Inflammatory macrophage treated with lipopolysaccharide for 1 hour (primary cell): ENCODE measurements at places on chromosomes 6 and 20.
A peak's percentile ranks its signal among the peaks of the same experiment; 100 is the strongest.

GRCh38 chr6:106988664-106989063 is 14.1 kb upstream of the CD24 start:
- no peak for DNase-seq

DNA sequence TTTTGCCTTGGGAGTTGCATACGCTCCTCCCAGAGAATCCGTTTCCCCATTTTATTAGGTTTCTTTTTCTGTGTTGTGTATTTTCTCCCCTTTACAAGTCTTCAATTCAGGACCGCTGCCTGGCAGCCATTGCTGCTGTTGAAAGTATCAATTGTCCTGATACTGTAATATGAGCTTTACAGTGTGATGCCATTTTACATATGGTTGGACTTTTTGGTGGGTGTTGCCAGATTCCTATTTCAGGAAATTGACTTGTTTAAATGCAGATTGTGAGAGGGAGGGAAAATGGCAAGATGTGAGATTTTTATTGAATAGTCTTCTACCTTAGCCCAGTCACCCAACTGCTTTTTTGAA is 1.2 kb downstream of the PANK2 start:
- DNase-seq: peak; percentile 54

DNA sequence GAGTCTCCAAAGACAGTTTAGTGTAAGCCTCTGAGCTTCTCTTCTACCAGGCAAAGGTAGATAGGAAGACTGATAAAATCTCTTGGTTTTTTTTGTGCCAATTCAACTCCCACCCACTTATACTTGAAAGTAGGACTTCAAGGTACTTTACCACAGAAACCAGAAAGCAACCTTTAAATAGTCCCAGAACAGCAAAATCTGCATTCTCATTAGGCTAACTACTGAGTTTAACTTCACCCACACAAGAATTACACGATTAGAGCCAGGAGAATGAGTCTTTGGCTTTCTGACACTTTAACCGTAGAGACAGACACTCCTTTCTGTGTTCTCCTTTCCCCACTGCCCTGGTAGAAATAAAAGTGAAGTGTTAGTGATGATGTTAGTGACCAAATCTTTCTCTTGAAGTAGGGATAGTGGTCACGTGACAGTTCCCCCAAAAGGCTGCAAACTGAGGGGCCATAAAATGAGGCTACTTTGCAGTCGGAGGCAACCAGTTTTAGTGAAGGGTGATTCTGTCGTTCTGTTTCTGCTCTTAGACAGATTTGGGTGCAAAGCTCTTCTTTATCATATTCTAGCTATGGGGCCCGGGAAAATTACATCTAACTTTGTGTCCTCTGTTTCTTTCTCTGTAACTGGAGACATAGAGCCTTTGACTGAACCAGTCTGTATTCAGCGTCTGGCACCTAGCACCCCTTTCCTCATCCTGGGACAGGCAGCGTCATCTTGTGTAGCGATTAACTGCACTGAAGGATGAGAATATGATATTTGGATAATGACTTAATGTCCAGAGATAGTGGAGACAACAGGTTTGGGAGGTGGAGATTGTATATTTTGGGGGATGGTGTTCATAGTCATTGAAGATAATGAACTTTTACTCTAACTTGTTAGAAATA is 206.4 kb upstream of the CITED2 start:
- no peak for DNase-seq

DNA sequence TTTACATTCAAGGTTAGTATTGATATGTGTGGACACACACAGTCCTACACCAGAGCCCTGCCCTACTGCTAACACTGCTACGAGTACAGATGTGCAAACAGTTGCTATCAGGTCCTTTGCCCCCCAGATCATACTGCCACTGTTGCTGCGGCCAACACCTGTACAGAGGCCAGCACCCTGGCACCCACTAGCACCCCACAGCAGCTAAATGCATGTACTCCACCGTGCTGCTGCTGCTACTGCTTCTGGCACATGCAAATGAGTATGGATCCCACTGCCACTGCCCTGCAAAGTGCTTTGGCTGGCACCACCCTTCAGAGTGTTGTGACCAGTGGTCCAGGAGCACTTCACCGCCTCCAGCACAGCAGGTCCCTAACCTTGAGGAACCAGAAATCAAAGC is 621.9 kb downstream of the GRIK2 start:
- no peak for DNase-seq

- DNase-seq: no peak
These were observed 659 bp downstream of the PRDM1 start for GRCh38 chr6:106086814-106087175.

DNA sequence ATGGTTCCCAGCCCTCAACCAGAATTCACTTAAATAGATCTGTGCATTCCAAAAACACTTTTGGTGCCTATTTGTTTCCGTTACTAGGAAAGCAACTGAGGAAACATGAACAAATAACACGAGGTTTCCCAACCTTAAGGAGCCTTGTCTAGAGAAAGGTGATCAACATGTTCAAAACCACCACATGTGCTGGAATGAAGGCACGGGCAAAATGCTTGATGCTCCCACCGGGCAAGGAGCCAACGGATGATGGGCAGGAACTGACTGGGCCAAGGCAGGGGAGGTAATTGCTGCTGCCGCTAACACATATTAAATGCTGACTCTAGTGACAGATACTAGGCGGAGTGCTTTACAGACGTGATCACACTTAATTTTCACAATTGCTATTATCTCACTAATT is 2.5 kb downstream of the MYLK4 start:
- no peak for DNase-seq

GRCh38 chr20:43949741-43950618 is 35.3 kb downstream of the TOX2 start:
- DNase-seq: no peak

DNA sequence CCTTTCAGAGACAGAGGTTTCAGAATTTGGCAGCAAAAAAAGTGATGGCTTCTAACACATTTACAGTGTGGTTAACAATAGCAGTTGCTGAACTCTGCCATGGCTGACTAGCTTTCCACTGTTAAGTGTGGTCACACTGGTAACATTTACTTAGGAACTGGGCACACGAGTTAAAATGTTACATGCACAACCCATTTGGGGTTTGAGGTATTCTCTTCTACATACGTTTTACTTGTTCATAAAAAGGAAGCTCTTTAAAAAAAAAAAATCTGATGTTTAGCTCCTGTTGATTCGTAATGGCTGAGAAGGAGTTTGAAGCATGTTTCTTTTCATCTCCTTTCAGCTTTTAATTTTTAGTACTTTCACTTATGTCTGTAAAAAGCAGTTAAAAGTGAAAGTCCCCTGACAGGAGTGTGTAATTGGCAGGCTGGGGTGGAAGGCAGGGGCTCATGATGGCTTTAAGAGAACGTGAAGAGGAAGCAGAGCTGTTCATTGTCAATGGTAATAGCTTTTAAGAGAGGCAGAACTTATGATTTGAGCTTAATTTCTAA is 245.9 kb downstream of the FARS2 start:
- no peak for DNase-seq

DNA sequence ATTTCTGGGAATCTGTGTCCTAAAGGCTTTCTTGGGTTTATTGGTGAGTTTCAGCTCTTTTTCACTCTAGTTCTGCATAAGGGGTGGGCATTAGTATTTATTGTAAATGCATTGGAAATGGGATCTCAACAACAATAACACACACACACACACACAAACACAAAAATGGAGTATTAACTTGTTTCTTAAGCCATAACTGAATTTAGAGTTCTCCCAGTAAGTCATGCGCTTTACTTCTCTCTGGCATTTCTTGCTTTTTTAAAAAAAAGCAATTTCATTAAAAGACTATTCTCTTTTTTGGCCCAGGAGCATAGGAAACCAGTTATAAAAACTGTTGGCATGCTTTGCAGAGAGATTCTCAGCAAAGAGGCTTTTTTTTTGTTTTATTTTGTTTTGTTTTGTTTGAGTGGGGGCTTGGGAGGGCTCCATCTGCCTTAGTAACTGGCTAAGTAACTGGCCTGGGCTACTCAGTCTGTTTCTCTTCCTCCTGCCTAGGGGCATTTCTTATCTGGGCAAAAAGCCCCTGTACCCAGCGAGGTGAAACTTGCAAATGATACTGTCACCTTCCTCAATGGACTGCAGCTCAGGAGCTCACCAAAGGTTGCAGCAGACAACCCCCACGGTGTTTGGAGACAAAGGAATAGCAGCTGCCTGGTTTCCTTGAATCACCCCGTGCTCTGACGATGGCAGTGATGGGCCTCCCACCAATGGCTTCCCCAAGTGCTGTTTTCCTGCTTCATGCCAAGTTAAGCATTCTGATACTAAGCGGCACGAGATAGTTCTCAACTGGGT is 128.5 kb downstream of the BCAS1 start:
- DNase-seq: no peak

GRCh38 chr20:4779616-4780015 is 57.9 kb downstream of the PRND start:
- no peak for DNase-seq

- DNase-seq: no peak
These were observed 261.9 kb downstream of the CDH4 start for GRCh38 chr20:61514018-61514365.

GRCh38 chr6:119683031-119683430 is 333.5 kb upstream of the MAN1A1 start:
- DNase-seq: no peak
